Germinal center (tissue), 1 donor: ENCODE measurements at places on chromosomes 16 and 17.

DNA sequence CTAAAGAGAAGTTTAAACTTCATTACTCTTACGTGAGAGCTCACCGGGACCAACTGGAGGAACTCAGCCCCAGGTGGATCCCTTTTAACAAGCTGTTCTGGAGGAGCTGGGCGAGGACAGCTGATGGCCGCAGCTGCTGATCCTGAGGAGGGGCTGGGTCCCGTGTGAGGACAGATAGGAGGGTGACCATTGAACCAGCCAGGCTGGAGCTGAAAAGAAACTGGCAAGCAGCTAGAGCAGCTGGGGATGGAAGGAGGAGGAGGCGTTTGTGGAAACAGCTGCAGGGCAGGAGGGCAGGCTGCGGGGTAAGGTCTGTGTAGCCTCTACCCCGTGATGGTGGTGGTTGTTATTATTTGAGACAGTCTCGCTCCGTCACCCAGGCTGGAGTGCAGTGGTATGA, 119.5 kb downstream of the AATF start:
- DNase-seq, result no peak

DNA sequence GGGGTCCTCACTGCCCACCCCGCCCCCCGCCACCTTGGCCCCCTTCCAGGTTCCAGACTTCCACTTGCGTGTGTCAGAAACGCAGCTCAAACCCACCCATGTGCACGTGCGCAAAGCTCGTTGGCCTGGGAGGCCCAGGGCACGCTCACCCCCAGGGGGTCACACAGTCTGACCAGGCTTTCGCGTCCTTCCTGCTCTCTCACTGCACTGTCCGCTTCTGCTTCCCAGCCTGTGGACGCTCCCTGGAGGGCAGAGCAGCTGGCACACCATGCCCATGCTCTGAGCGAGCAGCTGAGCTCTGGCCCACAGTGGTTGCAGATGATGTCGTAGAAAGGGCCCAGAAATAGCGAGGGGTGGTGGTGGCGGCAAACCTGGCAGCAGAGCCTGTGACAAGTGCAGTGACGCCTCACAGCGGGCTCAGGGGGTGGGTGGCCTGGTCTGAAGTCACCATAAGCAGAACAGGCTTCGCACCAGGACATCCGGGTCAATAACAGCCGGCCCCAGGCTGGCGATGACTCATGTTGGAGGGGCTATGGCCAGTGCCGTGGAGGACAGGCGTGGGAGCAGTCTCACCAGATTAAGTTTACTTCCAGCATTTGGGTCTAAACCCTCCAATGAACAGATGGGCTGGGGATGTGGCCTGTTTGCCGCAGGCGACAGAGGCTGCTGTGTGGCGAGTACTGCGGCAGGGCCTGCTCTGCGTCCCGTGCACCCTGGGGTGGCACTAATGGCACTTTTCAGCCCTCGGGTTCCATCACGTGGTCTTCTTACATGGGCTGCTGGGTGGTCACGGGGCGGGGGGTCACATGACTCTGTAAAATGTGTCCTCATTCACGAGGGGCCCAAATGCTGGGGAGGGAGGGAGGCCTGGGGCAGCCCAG, 49.0 kb downstream of the NT5M start:
- DNase-seq, result no peak

GRCh38 chr16:80604600-80605355, 64.0 kb downstream of the DYNLRB2 start:
- no peak for DNase-seq

- DNase-seq, result no peak
Observed at GRCh38 chr16:87697256-87697655, 68.5 kb downstream of the KLHDC4 start.

DNA sequence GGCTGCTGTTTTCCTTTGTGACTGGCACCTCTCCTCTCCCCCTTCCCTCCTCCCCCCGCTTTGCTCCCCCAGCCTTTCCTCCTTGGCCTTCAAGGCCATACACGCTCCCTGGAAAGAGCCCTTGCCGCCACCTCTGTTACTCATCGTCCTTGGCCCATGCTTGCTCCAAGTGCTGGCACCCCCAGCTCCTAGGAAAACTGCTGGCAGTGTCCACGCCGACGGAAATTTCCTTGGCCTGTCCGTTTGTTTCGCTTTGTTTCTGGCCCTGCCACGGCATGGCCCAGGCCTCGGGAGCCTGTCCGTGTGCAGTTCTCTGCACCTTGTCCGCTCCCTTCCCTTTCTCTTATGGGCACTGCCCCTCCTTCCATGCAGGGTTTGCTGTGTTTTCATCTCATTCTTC, 18.0 kb downstream of the CA5A start:
- no peak for DNase-seq

GRCh38 chr16:11395008-11395948, 50.0 kb downstream of the RMI2 start:
- DNase-seq, result no peak

DNA sequence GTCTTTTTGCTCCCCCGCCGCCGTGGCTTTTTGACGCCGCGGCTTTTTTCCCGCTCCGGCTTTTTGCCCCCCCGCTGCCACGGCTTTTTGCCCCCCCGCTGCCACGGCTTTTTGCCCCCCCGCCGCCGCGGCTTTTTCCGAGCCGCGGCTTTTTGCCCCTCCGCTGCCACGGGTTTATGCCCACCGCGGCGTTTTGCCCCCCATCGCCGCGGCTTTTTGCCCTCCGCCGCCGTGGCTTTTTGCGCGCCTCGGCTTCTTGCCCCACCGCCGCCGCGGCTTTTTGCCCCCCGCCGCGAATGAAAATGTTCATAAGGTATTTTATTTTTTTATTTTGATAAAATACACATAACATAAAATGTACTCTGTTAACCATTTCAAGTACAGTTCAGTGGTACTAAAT, 527.2 kb upstream of the WSB1 start:
- DNase-seq, result no peak

DNA sequence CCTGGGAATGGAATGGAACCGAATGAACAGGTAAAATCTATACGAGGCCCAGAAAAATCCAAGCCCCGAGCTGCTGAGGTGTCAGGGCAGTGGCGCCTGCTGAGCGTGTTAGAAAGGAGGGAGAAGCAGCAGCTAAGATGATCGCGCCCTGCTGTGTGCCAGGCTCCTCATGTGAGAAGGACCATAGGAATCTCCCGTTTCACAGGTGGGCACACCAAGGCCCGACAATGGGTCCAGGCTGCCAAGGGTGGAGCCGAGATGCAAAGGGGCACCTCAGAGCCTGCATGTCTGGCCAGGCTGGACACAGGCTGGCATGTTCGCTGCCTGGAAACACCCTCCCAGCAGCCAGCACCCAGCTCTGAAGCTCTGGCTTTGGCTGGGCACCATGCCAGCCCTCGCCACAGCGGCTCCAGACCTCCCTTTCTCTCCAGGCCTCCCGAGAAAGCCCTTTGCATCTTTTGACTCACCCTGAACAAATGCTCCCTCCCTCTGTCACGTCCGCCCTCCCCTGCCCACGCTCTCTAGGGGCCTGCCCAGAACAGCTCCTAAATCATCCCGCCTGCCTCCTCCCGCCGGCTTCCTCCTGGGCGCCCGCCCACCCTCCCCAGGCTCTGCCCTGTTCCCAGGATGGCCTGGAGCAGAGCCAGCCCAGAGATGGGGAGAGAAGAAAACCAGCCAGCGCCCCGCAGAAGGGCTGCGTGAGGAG, 217.8 kb upstream of the GSE1 start:
- DNase-seq, result no peak

DNA sequence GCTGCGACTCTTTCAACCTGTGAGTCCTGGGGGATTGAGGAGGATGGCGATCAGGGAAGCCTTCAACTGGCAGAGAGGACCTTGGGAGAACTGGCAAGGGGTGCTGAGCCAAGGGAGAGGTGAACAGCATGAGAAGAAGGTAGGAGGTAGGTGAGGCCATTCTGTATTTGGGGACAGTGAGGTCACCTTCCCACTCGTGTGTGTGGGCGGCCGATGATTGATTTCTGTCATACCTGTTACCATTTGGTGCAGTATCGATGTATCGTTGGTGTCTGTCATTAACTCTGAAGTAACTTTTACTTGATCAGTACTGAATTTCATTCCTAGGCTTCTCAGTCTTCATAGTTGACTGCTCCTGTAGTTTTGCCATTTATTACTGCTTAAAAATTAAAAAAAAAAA, 3.8 kb downstream of the ARSG start:
- no peak for DNase-seq

DNA sequence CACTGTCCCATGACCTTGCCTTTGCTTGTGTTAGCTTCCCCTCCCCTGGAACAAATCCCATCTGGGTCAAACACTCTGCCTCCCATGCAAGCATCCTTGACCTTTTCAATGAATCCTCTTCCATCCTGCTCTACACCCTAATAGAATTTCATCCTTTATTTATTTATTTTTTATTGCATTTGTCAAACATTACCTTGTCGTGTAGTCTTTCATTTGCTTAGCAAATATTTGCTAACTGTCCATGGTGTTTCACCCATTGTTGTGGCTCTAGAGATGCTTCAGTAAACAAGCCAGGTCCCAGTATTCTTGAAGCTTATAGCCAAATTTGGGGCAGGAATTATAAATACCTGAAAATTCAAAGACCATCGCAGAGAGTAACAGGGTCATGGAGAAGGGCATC, 51.0 kb upstream of the MRTFB start:
- no peak for DNase-seq

- DNase-seq, result peak; percentile 65
Observed at GRCh38 chr17:34420254-34420766, 57.3 kb upstream of the CCL1 start.

- DNase-seq, result no peak
Observed at GRCh38 chr17:28010406-28010805, 32.1 kb upstream of the NLK start.
